KBM-7 (cell line): ENCODE measurements at places on chromosomes 4 and X.
A peak's percentile ranks its signal among the peaks of the same experiment; 100 is the strongest.

- no peak for DNase-seq
Observed at GRCh38 chr4:65599340-65599739, 70.9 kb downstream of the EPHA5 start.

DNA sequence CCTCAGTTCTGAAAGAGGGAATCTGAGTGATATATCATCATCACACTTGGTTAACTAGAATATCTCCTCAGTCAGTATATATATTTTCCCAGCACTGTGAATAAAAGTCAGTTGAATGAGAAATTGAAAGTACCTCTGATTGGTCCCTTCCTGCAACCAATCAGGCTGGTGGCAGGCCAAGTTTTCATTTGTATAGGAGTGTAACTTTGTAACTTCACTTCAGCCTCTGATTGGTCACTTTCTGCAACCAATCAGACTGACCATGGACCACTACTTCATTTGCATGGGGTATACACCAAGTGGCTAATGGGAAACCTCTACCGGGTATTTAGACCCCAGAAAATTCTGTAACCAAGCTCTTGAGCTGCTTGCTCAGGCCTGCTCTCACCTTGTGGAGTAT is 2.0 kb upstream of the PGK1 start:
- DNase-seq, result no peak

DNA sequence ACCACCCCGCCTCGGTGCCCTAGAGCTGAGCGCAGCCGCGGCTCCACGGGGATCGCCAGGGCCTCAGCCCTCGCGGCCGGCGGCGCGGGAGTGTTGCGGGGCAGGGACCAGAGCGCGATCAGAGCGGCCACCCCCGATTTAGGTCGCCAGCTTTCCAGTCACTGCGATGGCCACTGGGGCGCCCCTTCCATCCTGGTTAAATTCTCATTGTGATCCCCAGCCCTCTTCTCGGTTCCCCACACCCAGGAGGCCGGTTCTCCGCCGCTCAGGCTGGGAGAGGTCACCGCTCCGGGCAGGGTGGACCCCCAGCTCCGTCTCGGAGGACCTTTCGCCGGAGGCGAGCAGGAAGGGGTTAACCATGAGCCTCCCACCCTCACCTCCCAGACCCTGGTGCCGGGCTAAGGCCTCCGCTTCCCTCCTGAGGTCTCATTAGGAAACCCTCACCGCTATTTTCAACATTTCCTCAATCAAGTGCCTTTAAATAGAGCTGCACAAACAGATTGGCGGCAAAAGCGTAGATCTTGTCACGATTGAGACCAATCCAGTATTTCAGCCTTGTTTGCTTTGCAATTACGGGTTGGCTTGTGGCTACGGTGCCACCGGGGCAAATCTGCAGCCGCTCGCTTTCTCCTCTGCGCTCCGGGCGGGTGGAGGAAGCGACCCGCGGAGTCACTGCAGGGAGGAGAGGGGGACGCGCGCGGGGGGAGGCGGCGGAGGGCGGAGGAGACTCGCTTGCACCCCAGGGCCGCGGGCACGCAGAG is 8.3 kb upstream of the HAND2 start:
- DNase-seq, result peak; percentile 56

DNA sequence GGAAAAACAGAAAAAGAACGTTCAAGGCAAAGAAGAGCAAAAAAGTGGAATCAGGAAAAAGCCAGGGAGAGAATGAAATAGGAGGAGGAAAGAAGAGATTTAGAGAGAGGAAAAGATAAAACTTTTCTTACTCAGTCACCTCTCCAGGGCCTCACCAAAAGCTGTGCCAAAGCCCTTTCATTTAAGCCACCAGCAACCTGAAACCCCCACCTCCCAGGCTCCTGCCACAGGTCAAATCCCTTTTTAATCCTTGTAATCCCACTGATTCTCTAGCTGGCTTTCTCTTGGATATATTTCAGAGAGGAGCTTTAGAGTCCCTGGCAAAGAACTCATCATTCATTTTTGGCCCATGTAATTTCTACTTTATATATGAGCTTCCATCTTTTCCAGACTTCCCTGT is 25.7 kb upstream of the XIAP start:
- no peak for DNase-seq

- DNase-seq, result no peak
Observed at GRCh38 chr4:79445371-79445781, 37.3 kb upstream of the GK2 start.

GRCh38 chr4:63618883-63619718 is 790.1 kb downstream of the TECRL start:
- no peak for DNase-seq

GRCh38 chr4:79604152-79604551 is 196.1 kb upstream of the GK2 start:
- no peak for DNase-seq

GRCh38 chr4:70706516-70706915 is 15.2 kb upstream of the RUFY3 start:
- peak; percentile 25 for DNase-seq

- DNase-seq, result peak; percentile 53
Observed at GRCh38 chrX:96771486-96771885, 86.8 kb downstream of the DIAPH2 start.

- peak; percentile 60 for DNase-seq
Observed at GRCh38 chr4:150010525-150011126, 67.6 kb upstream of the DCLK2 start.

- DNase-seq, result no peak
Observed at GRCh38 chrX:129738466-129739308, at the start of gene XPNPEP2. Gene XPNPEP2, plus strand, starts transcription at chrX:129738979. Its CDS starts 235 bp downstream, at chrX:129739214.

GRCh38 chr4:127793528-127793927 is 11.4 kb downstream of the HSPA4L start:
- DNase-seq, result no peak

DNA sequence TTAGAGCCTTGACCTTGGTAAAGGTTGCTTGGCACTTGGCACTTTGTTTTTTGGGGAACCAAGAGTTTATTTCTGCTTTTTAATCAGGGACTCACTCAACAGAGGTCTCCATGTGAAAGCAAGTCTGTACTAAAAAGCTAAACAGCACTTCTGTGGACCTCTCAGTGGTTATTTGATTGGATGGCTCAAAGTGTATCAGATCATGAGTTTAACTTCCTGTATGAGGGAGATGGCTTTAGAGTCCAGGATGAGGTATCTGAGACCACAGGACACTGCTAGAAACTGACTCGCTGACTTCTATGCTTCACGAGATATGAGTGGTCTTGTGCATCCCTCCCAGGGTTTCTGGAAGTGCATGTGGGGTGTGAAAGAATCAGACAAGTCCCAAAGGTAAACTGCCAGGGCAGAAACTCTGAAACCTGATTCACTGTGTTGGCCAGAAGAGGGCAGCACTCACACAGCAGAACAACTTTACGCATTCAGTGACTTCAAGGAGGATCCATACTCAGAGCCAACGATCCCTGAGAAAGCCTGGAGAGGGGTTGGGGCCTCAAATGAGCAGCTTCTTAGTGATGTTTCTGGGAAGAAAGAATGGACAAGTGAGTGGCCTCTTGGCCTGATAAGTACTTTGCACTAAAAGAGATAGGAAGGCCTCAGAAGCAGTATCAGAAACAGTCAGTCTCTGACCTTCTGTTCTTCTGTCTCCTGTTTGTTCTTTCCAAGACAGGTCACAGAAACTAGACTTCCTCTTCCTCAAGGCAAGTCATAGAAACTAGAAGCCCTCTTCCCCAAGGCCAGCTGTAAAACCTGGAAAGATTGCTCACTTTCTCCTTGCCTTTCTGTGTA is 220.3 kb upstream of the CXCL13 start:
- DNase-seq, result peak; percentile 62

DNA sequence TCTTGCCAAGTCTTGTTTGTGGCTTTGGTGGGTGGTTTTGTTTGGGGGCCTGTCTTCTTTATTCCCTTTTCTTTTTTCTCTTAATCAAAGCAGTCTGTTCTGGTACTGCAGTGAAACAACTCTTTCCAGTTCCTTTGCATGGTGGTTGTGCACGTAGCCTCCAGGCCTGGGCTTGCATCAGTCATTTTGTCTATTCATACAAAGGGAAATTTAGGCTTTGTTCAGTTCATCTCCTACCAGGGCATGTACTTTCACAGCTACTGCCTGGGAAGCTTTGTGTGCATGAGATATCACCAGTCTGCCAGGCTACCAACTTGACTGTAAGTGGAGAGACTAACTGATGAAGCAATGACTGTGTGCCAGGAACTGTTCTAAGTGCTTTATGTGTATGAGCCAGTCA is 8.5 kb downstream of the TRIM2 start:
- DNase-seq, result no peak

DNA sequence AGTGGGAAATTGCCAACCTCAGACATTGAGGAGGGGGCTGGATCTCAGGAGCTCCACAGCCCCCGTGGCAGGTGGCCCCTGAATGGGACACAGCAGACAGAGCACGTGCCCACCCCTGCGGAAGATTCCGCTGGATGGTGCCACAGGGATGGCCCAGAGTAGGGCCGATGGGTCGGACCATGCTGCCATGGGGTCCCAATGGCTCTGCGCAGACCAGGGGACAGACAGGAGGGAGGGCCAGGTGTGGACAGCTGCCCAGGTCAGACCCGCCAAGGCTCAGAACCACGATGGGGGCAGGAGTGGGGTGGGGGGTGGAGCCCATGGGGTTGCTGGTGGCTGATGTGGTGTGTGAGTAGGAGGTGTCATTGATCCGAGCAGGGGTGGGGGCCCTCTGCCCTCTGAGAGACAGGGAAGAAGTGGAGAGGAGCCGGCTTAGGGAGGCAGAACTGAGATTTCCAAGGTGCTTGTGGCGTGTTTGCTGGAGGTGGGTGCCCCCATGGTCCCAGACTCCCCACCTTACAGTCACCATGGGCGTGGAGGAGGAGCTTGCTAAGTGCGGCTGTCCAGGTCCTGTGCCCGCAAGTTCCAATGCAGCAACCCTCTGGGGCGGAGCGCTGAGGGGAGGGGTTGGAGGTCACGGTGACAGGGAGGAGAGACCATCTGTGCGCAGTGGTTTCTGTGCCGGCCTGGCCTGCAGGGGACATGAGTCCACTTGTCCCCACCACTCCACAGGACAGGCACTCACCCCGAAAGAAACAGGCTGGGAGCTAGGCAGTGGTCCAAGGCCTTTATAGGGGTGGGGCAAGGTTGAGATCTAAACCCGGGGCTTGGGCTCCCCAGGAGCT is 12.9 kb downstream of the SH3TC1 start:
- no peak for DNase-seq

- no peak for DNase-seq
Observed at GRCh38 chr4:105956569-105956968, 61.3 kb downstream of the NPNT start.

DNA sequence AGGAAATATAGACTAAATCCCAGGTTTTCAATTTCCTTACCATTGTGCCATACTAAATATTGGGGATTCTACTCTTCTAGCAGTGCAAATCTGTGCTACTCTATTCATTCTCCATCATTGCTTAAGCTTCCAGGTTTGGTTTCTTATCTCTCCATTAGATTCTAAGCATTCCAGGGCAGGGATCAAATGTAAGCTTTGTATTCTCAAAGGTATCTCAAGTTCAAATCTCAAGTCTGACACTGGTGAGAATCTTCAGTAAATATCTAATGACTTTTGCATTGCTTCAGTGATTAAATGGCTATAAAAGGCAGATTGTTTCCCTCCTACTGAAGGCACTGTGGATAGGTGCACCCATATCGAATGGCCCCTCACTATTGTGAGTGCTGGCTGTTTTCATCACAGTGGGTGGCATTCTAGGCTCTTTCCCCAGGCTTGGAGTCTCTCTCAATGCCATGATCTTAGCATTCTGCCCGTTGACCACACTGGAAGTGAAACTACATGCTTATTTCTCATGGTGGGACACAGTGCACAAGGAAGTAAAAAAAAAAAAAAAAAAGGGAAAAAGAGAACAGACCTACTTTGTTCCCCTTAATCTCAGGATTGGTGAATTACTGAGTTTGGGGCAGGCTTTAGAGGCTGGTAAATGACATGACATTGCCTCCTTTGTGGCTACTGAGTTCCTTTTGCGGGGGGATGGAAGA is 28.7 kb downstream of the FAM9C start:
- no peak for DNase-seq

- DNase-seq, result no peak
Observed at GRCh38 chr4:151218343-151218742, 58.6 kb upstream of the PRSS48 start.

DNA sequence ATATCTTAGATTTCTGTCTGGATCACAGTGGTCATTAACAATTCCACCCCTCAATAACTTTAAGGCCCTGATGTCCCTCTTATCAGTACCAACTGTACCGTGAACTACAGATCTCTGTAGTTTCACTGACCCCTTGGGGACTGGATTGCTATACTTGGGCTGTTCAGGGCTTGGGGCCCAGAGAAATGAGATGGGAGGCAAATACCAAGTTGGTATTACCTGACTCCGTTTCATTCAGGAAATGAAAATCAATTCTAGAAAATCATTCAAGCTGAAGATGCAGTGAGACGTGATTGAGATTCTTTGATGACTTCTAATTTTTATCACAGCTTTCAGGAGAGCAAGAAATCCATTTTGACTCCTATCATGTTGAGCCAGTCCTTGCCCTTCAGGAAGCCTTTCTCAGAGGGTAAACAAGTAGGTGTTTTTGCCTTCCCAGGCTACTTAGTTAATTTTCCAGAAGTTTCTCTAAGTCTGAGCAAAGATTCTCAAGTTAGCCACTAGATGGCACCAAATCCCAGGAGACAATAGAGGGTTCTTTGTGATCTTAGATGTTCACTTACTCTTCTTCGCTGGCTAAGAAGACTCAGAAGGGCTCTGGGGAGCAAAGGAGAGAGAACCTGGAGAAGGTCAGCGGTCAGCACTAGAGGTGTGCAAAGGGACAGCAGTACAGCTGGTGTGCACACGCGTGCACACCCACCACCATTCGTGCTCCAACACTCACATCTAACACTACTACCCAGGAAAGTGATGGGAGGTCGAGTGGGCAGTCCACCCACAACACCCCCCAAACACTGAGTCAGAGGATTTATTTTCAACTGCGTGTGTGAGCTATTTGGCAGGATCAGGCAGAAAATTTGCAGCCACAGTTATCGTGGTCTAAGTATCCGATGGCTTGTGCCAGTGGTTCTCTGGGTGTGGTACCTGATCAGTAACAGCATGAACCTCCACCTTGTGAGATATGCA is 7.4 kb downstream of the HNRNPH2 start:
- DNase-seq, result peak; percentile 68

DNA sequence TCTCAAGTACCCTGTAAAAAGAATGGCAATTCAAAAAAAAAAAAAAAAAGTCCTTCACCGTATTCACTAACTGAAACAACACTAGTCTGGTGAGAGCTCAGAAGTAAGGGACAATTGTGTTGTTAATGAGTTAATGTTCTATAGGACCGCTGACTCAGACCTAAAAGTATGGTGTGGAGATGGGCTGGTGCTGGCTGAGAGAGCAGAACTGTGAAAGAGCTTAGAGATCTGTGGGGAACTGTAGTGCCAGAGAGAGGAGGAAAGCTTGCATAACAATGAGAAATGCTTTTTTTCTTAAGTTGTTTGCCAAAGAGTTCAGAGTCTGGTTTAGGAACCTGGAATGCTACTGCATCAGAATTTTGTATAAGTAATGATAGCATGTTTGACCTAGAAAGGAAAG is 65.1 kb downstream of the LHFPL1 start:
- DNase-seq, result no peak

DNA sequence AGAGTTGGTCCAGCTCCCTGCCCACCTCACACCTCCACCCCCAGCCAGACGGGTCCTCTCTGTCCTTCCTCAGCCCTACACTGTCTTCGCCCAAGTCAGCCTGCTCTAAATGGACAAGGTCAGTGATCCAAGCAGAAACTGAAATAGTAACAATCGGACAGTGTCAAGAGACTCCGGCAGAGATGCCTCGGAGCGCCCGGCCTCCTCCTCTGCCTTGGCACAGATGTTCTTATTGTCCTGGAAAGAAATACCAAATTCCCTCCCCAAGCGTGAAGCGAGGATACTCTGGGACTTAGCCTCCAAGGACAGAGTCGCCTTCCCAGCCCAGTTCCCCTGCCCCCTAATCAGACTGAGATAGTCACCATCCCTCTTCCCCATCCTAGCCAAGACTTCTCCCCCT is 28.5 kb downstream of the UTP14A start:
- DNase-seq, result no peak
